Stimulated activated naive CD8-positive, alpha-beta T cell treated with anti-CD3 and anti-CD28 coated beads, Interleukin-15, Interleukin-2, amounts not matched to agents 100 U/mL and 50 U/mL, for 24 hours (primary cell): ENCODE measurements at places on chromosomes 11 and 22.

GRCh38 chr11:25576320-25576719, 755.6 kb upstream of the ANO3 start:
- DNase-seq = no peak

DNA sequence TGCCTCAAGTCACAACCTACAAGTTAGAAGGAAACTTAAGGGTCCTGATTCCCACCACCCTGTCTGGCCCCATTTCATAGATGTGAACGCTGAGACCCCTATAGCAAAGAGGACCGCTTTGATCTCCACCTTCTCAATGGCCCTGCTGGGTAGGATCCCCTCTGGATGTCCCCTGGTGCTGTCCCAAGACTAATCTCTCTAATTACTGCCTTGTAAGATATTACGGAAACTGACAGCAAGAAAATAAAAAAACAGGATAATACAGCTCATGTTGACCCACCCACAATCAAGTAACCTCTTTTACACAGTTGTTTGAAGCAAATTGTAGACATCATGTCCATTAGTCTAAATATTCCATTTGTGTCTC, 20.9 kb downstream of the IGLL5 start:
- no peak for DNase-seq

DNA sequence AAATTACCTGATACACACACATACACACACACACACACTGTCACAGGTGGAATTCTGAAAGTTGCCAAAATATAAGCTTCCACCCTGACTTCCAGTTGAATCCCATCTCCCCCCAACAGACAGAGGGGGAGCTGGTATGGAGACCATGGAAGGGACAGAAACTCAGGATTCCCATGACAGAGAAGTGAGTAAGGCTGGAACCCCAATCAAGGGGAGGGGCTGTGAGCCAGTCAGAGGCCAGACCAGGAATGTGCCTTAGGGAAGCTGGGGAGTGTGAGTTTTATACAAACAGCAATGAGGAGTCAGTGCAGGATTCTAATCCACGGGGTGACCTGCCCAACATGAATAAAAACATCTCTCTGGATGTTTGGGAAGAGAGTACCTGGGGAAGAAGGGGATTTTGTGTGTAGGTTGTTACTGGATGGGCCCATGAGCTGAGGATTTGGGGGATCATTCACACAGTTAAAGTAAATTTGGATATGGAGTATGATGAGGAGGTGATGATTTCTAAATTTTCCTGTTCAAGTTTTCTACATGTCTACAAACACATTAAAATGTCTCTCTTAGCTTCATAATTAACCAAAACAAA, 38.7 kb upstream of the TOP3B start:
- no peak for DNase-seq

DNA sequence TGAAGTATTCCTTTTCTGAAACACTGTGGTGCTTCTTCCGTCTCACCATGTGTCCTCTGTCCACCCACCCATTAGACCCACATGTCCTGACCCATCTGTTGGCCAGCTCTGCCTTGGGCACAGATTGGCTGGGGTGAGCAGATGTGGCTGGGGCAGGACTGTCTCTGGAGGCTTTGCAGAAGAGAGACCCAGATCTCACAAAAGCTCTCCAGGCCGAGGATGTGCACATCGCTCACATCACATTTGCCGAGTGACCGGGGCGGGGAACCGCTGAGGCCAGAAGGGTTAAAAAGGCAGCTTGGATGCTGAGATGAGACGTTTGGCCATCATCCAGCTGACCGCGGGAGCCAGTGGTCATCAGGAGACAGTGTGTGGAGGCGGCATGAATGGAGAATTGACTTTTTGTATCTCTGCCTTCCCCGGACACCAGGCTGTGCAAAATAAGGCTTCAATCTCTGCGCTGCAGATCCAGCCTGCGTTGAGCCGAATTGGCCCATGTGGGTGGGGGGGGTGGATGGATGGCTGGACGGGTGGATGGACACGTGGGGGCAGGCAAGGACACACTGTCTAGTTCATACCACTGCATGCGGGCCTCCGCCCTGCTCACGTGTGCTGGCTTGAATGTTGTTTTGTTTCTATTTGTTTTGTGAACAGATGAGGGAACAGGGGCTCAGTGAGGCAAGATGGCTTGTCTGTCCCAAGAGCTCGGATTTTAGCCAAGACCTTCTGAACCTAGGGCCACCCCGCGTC, 6.1 kb downstream of the IFITM10 start:
- DNase-seq = no peak

GRCh38 chr11:2096011-2096918, 42.9 kb downstream of the IGF2 start:
- DNase-seq = no peak

GRCh38 chr11:57240007-57240406, 3.0 kb upstream of the APLNR start:
- DNase-seq = no peak

GRCh38 chr22:43267332-43267980, 75.7 kb downstream of the SCUBE1 start:
- no peak for DNase-seq

DNA sequence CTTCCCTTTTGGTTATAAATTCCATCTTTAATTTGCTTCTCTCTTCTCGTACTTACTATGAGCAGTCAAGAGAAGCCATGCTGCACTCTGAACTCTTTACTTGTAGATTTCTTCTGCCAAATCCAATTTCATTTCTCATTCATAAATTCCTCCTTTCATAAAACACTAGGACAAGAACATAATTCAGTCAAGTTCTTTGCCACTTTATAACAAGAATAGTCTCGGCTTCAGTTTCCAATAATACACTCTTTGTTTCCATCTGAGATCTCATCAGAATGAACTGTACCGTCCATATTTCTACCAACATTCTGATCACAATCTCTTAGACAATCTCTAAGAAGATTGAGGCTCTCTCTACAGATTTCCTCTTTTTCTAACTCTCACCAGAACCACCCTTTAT, 25.1 kb downstream of the IZUMO1R start:
- no peak for DNase-seq

DNA sequence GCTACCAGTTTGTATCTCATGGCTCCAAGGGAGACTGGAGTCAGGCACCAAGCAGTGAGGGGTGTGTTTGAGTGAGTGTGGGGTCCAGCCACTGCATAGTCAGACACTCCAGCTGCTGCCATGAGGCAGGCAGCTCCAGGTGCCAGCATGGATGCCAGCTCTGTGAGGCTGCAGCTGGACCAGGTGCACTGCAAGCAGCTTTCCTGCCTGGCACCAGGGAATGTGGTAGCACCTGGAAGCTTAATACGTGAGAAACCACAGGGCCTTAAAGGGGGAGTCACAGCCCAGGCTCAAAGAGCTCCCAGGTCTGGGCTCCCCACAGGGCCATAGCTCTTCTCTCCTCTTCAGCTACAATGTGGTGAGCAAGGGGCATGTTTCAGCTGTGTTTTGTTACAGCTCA, 817.8 kb upstream of the LUZP2 start:
- DNase-seq = no peak

DNA sequence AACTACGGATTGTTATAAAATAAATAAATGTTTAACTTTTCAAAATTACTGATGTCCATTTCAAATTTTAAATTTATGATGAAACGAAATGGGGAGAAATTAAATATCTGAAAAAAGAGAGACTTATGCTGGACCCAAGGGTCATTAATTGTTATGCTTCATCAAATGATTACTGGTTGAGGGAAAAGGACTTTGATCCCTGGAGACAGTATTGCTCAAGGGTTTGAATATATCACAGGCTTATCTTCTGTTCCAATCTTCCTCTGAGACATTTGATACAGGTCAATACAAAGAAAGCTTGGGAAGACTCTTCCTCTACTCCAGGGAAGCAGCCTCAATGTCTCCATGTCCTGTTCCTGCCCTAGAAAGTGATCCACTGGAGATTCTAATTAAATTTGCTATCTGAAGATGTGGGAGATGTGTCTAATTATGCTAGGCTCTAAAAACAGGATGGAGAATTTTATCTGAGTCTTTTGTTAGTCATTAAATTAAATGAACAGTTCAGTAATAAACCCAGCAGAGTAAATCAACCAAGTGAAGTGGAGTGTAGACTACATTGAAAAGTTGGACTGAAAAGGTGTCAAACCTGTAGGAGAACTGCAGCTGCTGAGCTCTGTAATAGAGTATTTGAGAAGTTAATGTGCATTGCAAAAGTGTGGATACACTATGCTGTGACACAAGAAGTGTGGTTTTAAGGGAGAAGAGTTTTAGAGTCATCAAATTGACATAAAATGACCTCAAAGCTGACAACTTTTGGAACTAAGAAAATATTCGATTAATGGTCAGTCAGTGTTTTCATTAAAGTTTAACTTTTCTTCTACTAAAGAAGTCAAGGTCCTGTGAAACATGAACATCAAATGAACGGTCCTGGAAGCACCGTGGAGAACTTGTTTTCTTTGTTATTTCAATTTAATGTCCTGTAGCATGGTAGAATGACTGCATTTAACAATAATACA, 623.7 kb upstream of the CCDC90B start:
- no peak for DNase-seq

- DNase-seq = no peak
These were observed 4.7 kb downstream of the RTCB start for GRCh38 chr22:32407312-32407711.

- no peak for DNase-seq
These were observed at the start of gene MOB2 for GRCh38 chr11:1486054-1486825. MOB2 (minus strand) TSS chr11:1486779; CDS start chr11:1486556, 223 bp downstream.

DNA sequence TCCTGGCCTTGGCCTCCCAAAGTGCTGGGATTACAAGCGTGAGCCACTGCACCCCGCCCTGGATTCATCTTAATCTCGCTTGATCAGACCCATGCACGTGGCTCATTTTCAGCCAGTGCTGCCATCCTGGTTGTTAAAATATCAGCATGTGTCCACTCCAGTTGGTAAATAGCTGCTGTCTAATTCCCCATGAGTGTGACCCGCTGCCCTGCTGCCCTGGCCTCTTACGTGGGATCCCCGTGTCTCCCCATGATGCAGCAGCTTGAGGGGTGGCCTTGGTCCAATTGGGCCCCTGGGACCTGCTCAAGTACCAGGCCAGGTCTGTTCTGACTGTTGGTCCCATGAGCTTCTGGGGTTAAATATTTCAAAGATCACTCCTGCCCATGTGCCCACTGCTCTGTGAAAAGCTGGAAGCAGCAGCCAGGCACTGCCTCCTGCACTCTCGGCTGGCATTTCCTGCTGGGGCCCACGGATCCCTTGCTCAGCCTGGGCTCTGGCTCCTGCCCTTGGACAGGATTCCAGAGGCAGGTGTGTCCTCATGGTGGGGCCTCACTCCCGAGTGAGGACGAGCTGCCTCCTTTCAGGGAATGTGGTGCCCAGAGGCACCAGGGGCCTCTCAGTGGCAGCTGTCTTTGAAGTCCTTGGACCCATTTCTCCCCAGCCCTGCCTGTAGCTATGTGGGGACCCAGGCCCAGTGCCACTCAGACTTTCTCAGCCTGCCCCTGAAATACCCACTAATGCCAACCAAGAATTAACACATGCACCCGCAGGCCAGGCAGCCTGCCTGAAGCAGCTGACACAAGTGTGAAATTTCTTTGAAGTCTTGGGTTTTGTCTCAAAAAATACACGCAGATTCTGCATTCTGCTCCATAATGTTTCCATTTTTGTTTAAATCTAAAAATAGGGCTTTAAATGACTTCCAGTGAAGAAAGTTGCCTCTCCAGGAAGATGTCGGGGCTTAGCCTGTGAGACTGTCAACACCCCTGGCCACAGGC, 38.1 kb upstream of the PRDM11 start:
- DNase-seq = no peak

- no peak for DNase-seq
These were observed 51.6 kb downstream of the DHCR7 start for GRCh38 chr11:71396548-71397123.

DNA sequence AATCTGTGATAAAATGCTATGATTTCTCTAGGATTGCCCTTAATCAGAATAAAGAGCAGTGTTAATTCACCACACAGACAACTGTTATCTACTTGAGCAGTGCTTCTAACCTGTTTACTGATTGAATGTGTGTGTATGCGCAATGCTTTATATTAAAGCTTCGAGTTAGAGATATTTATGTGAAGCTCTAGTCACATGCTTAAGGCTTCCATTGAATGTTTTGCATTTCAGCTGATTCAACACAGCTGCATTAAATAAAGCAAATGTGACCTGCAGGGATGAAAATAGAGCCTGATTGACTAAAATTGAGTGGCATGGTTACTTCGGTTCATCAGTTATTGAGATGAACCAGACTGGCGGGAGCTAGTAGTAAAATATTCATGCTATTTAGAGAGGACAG, 395.3 kb downstream of the JRKL start:
- DNase-seq = no peak

DNA sequence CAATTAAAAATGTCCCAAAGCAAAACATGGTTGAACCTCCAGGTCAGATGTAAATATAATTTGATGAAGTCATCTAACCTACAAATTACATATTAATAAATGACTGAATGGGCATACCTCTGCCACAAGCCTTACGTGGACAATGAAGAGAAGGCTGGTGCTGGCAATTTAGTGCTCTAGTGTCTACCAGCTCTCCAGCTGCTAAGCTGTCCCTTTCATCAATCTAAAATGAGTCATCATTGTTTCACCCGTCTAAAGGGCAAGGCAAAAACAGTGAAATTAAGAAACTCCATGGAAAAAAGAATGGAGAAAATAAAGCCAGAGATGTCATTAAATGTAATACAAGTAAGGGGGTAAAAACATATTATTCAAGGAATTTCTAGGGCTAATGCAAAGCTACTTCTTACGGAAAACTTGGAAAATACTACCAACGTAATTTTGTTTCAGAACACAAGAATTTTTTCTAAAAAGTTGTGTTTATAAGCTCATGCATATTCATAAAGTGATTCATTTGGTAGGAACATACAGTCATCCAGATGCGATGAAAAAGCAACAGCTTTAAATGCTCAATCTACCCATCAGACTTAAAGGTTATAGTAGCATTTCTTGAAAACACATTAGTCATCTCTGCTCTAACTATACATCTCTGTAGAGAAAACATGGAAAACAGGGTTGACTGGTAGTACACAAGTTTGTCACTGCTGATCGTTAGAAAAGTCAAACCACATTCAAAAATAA, 71.5 kb downstream of the SIK3 start:
- DNase-seq = no peak

- DNase-seq = no peak
These were observed 23.4 kb upstream of the GRK3 start for GRCh38 chr22:25540908-25541660.

DNA sequence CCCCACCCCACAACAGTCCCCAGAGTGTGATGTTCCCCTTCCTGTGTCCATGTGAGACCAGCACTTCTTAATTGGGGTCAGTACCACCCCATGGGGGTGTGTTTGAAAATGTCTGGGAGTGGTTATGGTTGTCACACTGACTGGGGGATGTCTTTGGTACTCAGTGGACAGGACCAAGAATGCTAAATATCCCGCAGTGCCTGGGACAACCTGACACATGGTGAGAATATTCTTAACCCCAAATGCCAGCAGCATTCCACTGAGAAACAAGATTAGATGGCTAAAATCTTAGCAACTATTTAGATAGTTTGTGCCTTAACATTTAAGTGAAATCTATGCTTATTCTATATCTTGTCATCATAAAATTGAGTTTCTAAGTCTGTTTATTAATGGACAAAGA, 177.5 kb upstream of the ZBED5 start:
- no peak for DNase-seq

GRCh38 chr11:504053-504993, 2.7 kb downstream of the RNH1 start:
- peak; percentile 47 for DNase-seq
